NCI-H460 (cell line): ENCODE measurements at places on chromosomes 5 and 9. TPM values are rescaled to one million over a fixed set of nuclear protein-coding genes. Genes with fewer than 3 reads are reported as not detected.

GRCh38 chr9:86924206-86924605 lies 23.1 kb downstream of the GAS1 start:
- no peak for DNase-seq

DNA sequence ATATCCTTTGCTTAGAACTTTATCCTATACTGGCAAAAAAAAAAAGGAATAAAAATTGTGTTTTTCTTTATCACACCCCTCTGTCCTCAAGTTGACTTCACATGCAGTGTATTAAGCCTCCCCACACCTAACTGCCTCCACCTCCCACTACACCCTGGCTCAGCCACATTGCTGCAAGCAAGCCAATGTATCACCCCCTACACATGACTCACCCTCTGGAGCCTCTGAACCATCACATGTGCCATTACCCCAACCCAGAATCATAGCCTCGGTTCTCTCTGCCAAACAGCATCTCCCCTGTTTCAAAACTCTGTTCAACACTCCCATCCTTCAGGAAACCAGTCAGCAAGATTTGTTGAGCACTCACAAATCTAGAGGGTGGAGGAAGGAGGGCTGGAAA lies 209.0 kb downstream of the CWC27 start:
- no peak for DNase-seq

GRCh38 chr9:125549465-125549871 lies 157.5 kb downstream of the MAPKAP1 start:
- DNase-seq, result no peak

DNA sequence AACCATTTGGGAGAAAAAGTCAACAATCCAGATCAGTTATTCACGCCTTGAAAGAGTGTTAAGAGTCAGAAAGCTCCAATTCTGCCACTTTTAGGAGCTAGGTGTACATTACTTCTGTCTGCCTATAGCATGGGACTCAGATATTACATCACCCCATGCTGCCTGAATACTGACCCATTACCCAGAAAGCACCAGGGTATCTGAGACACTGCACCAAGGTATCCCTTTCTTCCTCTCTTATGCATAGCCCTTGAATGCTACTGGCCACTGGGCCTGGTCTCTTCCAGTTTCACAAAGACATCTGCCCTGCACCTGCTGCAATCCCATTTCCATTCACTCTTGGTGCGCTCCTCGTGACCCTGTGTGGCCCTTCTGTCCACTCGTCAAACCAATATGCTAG lies 2.6 kb downstream of the STRBP start:
- no peak for DNase-seq

DNA sequence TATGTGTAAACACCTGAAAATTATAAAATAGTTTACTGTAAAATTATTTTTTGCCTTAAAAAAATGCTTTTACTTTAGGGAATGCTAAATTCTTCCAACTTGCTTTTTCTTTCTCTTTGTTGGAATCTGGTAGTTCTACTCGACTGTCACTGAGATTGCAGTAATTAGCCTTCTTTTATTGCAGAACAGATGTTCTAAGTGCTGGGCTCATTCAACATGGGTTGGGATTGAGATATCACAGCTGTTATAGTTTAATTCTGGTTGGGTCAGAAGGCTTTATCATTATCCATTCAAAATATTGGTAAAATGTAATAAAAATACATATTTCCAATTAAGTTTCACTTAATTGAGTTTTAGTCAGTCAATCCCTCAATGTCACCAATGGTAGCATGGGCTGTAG lies 686.7 kb downstream of the CDH18 start:
- no peak for DNase-seq

DNA sequence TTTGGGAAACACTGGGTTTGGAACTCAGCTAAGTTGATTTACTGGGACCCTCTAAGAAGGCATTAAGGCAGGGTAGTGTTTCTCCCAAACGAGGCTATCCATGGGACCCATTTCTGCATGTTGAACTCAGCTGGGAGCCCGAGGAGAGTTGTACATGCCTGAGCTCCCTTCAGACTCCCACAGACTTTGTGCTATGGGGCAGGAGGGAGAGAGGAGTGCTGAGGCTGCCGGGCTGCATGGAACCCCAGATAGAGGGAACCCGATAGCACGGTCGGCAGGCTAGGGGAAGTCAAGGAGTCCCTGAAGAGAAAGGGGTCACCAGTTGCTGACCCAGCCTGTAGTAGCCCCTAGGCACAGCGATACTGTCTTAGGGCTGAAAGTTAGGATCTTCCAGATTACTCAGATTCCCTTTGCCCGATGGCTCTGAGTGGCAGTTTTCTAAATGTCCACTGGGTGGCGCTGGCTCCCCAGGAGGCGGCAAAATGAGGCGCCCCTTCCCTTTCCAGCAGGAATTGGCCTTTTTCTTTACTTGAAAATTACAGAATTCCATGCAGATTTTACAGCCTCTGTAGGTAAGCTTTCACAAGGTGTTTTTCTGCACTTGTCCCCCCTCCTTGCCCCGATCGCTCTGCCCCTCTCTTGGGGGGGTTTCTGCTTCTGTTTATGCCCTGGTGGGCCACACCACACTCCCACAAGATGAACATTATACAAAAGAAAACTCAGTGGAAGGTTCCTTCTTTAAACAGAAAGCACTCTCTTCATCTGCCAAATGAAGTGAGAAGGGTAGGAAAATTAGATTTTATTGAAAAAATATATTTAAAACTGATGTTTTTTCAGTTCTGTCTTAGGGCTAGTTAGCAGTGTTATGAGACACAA lies 17.8 kb downstream of the NANS start:
- peak; percentile 63 for DNase-seq

- no peak for DNase-seq
Measured at GRCh38 chr5:102713278-102713677, 41.8 kb upstream of the PAM start.

DNA sequence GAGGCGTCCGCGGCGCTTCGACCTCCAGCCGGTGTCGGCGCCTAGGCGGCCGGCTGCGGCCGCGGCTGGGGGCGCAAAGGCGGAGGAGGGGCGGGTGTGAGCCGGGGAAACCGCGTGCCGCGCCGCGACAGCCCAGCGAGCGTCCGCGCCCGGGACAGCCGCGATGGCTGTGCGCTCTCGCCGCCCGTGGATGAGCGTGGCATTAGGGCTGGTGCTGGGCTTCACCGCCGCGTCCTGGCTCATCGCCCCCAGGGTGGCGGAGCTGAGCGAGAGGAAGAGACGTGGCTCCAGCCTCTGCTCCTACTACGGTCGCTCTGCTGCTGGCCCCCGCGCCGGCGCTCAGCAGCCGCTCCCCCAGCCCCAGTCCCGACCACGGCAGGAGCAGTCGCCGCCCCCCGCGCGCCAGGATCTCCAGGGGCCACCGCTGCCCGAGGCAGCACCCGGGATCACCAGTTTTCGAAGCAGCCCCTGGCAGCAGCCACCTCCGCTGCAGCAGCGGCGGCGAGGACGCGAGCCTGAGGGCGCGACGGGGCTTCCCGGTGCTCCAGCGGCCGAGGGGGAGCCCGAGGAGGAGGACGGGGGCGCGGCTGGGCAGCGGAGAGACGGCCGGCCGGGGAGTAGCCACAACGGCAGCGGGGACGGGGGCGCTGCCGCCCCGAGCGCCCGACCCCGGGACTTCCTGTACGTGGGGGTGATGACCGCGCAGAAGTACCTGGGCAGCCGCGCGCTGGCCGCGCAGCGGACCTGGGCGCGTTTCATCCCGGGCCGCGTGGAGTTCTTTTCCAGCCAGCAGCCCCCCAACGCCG lies 605 bp downstream of the CHSY3 start:
- no peak for DNase-seq

DNA sequence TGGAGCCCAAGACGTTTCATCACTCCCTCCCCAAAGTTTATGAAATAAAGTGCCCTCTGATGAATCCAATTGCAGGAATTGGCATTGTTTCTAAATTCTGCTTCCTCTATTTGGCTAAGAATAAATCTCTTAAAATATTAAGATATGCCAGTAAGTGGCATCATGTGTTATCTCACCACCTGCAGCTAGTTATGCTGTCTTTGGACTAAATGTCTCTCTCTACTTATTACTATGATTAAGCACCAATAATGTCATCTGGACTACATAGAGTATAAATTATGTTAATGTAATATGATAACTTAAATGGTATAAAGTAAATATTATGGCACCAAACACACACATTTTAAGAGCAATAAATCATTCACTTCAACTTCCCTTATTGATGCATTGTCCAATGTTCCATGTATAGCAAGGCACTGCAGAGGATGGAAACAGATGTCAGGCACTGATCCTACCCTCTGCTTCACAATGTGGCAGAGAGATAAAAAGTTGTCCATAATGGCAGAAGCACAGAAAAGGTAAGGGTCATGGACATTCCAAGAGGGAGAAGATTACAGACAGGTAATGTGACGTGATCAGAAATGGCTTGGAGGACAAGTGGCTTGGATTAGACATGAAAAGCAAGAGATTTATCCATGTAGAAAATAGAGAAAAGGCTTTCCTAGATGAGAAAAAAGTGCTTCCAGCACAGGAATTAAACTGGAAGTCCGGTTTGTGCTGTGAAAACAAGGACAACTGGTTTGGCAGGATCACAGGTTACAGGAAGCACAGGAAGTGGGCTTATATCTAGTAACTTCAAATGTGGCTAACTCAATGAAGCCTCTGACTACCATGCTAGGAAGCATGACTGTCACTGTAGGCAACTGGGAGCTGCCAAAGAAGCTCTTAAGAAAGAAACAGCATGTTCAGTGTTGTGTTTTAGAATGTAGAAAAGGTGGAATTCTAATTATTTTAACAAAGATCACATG lies 26.7 kb downstream of the MARCHF11 start:
- no peak for DNase-seq

GRCh38 chr9:75885652-75886051 lies 4.8 kb upstream of the PCSK5 start:
- DNase-seq, result no peak

Gene SLC22A4
- 4.3 and 5.6 TPM in 2 replicates for total RNA-seq

Gene ECM2
- 0.07 TPM in 1 of 2 replicates, not detected in the other for total RNA-seq

Gene ADAM19
- total RNA-seq, result 6.6 and 7.7 TPM in 2 replicates
